ENCODE measurements at places on chromosomes 12 and 14.

DNA sequence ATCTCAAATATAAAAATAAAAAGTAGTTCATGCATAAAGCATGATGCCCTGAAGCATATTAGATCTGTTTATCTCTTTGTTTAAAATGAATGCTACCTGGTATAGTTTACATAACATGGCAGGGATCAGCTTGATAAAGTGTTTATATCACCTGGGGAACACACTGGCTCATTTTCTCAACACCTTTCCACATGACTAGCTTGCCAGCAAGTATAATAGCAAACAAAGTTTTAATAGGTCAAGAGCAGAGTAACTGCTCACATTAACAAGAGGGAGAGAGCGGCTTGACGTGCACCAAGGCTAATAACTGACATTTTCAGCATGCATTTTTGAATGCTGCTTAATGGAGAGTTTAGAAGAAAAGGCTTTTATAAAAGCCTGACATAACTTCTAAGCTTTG lies 246.4 kb downstream of the EGLN3 start:
- no peak for DNase-seq

DNA sequence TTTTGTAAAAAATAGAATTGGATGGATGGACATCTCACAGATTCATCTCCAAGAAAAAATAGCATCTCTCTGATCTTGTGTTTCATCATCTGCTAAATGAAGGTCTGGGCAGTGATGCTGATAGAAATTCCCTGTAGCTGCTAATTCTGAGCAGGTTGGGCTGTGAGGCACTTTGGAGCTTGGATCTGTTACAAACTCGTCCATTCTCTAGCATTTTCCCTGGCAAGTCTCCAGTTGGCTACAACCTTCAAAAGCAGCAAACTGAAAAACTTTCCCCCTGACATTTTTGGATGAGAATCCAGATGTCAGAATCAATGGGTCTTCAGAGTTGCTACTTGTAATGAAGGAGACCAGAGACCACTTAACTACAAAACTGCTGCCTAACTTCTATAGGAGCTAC lies 72.7 kb downstream of the TPH2 start:
- no peak for DNase-seq

- no peak for DNase-seq
Observed at GRCh38 chr14:104541905-104542465, 37.6 kb upstream of the C14orf180 start.

- DNase-seq = peak; percentile 41
Observed at GRCh38 chr12:15590180-15590826, 198.9 kb downstream of the EPS8 start.

DNA sequence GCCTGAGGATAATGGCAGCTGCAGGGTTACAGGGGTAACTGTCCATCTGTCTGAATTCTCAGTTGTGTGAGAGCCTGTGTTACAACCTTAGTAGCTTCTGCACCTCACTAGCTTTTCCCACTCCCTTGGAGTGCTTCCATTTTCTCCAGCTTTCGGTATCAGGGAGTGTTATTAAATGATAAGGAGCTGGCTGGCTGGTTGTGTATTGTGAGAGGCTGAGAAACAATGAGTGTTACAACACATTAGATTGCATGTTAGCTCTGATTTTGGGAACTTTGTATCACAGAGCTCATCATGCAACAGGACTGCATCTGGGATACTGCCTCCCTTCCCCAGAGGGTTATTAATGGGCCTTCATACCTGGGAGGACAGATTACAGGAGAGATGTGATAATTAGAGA lies 723.7 kb downstream of the DIO2 start:
- DNase-seq = no peak

GRCh38 chr14:100735271-100735670 lies 8.6 kb downstream of the DLK1 start:
- DNase-seq = no peak

Data from AG04450 (cell line).